ENCODE measurements at places on chromosomes 2 and 18.

DNA sequence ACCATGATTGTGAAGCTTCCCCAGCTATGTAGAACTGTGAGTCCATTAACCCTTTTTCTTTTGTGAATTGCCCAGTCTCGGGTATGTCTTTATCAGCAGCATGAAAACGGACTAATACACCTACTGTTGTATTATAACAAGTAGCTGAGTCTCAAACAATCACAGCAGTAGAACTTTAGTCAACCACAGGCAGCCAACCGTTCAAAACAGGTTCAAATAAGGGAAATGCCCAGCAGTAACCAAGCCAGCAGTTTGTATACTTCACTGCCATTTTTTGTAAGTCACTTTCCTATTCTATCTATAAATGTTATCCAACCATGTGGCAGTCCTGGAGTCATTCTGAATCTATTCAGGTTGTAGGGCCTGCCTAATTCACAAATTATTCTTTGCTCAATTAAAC lies 1560.6 kb upstream of the SLC39A10 start:
- H3K27ac ChIP-seq, result no peak overlapping the region
- DNase-seq, result no peak
- H3K27me3 ChIP-seq, result no peaks in the 10 kb centered on the region
- no peaks in the 10 kb centered on the region for H3K4me1 ChIP-seq
- no peak overlapping the region for H3K4me3 ChIP-seq

- H3K4me3 ChIP-seq, result no peak overlapping the region
- no peak overlapping the region for H3K27ac ChIP-seq
Measured at GRCh38 chr18:1039421-1039820, 134.8 kb downstream of the ADCYAP1 start.

GRCh38 chr18:80148326-80149199 lies 39.5 kb downstream of the ADNP2 start:
- H3K4me1 ChIP-seq, result peaks cover 20% of the 10 kb centered on the region
- no peak for DNase-seq
- peaks cover 9% of the 10 kb centered on the region for H3K36me3 ChIP-seq
- H3K27ac ChIP-seq, result peak overlapping the region; percentile 69
- no peaks in the 10 kb centered on the region for H3K27me3 ChIP-seq
- peak overlapping the region; percentile 90 for H3K4me3 ChIP-seq

DNA sequence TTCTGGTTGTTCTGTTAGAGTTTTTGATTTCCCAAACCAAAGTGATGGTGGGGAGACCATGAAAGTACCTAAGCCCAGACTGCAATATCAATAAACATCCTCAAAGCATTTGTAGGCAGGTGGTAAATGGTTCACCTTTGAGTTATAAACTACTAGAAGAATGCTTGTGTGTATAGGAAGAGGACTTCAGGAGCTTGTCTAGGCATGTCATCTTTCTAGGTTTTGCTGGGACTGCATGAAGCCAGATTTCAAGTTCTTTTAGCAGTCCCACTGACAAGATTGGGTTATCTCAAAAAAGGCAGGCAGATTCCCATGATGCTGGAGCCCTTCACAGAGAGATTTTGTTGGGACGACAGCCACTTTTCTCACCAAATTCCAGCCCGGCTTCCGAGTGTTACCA lies 135.3 kb downstream of the KCNE4 start:
- no peaks in the 10 kb centered on the region for H3K36me3 ChIP-seq
- H3K4me1 ChIP-seq, result no peaks in the 10 kb centered on the region
- H3K4me3 ChIP-seq, result no peak overlapping the region
- DNase-seq, result no peak
- H3K27ac ChIP-seq, result no peak overlapping the region

DNA sequence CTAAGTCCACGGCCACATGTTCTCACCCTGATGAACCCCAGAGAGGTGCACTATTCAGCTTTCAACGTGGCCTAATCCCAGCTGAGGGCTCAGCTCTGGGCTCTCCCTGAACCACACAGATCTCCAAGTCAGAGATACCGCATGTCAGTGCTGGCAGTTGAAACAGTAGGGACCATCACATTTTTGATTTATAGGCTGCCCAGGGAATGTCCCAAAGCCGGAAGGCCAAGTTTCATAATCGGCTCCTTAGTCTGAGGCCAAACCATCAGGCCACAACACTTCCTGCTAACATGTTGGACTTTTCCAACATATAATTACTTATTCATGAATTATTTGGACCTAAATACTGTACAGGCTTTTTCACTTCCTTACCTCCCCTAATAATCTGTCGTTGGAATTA lies 91.9 kb upstream of the KLHL29 start:
- H3K27ac ChIP-seq, result no peak overlapping the region
- peaks cover 22% of the 10 kb centered on the region for H3K27me3 ChIP-seq
- no peak for DNase-seq
- no peaks in the 10 kb centered on the region for H3K36me3 ChIP-seq
- no peak overlapping the region for H3K4me3 ChIP-seq
- H3K4me1 ChIP-seq, result no peaks in the 10 kb centered on the region

DNA sequence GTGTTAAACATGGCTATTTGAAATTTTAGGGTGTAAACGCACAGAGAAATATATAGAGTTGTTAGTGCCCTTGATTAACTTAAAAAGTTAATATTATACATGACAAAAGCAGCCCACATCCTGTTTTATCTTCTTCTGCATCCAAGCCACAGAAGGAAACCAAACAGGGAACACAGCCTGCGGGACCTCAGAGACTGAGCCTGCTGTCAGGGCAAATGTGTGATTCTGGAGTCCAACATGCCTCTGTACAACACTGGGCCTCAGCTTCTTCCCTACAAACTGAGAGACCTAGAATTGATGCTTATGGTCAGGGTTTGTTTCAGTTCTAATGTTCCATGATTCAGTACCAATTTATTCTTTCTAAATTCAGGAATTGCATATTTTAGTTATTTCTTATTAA lies 404.7 kb downstream of the FBXO15 start:
- no peaks in the 10 kb centered on the region for H3K27me3 ChIP-seq
- no peaks in the 10 kb centered on the region for H3K36me3 ChIP-seq
- H3K27ac ChIP-seq, result no peak overlapping the region
- DNase-seq, result no peak

DNA sequence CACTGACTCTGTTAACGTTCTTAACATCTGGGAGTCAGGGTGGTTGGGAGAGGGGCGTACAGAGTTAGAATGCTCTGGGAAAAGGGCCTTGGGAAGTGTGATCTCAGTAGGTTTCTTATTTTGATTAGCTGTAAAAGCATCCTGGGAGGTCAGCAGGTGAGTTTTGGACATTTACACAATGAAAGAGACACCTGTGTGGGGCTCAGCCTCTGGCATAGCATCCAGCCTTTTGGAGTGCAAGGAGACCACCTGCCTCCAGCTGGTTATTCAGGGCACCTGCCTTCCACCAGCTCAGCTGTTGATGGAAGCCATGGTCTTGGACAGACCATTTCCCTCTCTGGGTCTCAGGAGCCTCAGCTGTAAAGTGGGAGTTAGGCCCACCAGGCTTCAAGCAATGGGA lies 49.7 kb downstream of the ACAA2 start:
- no peaks in the 10 kb centered on the region for H3K27me3 ChIP-seq
- DNase-seq, result no peak
- H3K4me1 ChIP-seq, result no peaks in the 10 kb centered on the region
- H3K4me3 ChIP-seq, result no peak overlapping the region
- H3K27ac ChIP-seq, result no peak overlapping the region

DNA sequence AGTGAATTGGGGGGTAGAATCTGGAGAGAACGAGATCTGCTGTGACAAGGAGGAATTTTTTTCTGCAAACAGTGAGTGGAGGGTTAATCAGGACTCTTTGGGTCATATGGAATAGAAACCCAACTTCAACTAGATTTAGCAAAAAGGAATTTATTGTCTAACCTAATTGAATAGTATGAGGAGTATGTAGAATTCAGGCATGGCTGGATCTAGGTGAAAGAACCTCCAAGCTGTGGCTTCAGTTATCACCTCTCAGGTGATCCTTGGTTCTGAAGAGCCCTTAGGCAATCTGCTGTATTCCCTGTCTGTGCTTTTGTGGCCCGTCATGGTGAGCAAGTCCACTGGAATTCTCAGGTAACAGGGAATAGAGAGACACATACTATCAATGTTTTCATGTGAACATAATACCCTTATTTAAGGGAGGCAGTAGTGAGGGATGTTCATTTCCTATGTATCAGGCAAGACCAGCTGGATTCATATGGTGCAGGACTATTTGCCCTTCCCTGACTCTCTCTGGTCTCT lies 164.7 kb downstream of the ALPK2 start:
- no peak overlapping the region for H3K4me3 ChIP-seq
- H3K27me3 ChIP-seq, result no peaks in the 10 kb centered on the region
- H3K36me3 ChIP-seq, result no peaks in the 10 kb centered on the region

DNA sequence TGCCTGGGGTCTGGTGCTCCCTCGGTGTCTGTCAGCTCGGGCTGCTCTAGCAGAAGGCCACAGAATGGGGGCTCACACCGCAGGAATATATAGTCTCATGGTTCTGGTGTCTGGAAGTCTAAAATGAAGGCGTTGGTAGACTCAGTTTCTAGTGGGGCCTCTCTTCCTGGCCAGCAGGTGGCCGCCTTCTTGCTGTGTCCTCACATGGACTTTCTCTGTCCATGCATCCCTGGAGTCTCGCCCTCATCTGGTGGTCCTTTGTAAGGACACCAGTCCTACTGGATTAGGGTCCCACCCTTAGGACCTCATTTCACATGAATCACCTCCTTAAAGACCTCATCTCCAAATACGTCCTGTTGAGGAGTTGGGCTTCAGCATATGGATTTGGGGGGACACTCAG lies 65.7 kb downstream of the RRM2 start:
- no peaks in the 10 kb centered on the region for H3K36me3 ChIP-seq
- no peak overlapping the region for H3K27ac ChIP-seq
- peaks cover 2% of the 10 kb centered on the region for H3K4me1 ChIP-seq

GRCh38 chr18:11821208-11821607 lies 30.0 kb upstream of the CHMP1B start:
- H3K4me1 ChIP-seq, result no peaks in the 10 kb centered on the region
- no peak overlapping the region for H3K4me3 ChIP-seq
- no peaks in the 10 kb centered on the region for H3K27me3 ChIP-seq
- H3K36me3 ChIP-seq, result no peaks in the 10 kb centered on the region
- H3K27ac ChIP-seq, result no peak overlapping the region

- no peak overlapping the region for H3K4me3 ChIP-seq
- no peaks in the 10 kb centered on the region for H3K36me3 ChIP-seq
- peaks cover 7% of the 10 kb centered on the region for H3K27me3 ChIP-seq
- H3K27ac ChIP-seq, result no peak overlapping the region
Measured at GRCh38 chr2:26002632-26003310, 20.5 kb upstream of the KIF3C start.

DNA sequence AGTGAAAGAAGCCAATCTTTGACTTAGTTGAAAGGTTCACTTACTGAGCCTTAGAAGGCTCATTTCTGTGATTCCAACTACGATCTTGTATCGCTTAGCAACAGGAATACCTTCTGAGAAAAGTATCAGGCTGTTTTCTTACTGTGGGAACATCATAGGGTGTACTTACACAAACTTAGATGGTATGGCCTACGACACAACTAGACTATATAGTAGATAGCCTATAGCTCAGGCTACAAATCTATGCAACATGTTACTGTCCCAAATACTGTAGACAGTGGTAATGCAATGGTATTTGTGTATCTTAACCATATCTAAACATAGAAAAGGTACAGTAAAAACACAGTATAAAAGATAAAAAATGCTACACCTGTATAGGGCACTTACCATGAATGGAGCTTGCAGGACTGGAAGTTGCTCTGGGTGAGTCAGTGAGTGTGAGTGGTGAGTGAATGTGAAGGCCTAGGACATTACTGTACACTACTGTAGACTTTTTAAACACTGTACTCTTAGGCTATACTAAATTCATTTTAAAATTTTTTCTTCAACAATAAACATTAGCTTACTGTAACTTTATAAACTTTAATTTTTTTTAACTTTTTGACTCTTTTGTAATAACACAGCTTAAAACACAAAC lies 148.8 kb upstream of the STON1 start:
- no peak overlapping the region for H3K27ac ChIP-seq
- no peaks in the 10 kb centered on the region for H3K27me3 ChIP-seq
- peaks cover 5% of the 10 kb centered on the region for H3K4me1 ChIP-seq

DNA sequence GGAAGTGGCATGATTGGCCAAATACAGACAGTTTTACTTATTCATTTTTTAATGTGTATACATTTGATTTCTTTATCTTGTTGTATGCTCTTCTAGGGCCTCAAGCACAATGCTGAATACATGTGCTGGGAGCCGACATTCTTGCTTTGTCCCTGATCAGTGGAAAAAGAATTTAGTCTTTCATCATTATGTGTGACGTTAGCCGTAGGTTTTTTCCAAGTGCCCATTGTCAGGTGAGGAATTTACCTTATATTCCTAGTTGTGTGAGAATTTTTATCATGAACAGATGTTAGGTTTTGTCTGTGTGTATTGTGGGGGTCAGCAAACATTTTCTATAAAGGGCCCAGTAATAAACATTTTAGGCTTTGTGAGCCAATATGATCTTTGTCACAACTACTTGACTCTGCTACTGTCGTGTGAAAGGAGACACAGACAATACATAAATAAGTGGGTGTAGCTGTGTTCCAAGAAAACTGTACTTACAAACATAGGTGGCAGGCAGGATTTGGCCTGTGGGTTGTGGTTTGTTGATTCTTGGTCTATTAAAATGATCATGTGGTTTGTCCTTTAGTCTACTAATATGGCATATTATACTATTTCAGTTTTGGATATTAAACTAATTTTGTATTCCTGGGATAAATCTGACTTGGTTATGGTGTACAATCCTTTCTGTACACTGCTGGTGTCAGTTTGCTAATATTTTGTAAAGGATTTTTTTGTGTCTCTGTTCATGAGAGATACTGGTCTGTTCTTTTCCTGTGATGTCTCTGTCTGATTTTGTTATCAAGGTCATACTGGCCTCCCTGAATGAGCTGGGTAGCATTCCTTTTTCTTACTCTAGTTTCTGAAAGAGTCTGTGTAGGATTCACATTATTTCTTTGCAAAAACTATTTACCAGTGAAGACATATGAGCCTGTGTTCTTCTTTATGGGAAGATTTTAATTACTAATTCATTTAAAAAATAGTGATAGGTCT lies 132.2 kb upstream of the SMAD7 start:
- no peak for DNase-seq
- H3K27me3 ChIP-seq, result no peaks in the 10 kb centered on the region
- H3K27ac ChIP-seq, result no peak overlapping the region
- no peaks in the 10 kb centered on the region for H3K4me1 ChIP-seq
- H3K36me3 ChIP-seq, result peaks cover 33% of the 10 kb centered on the region
- no peak overlapping the region for H3K4me3 ChIP-seq

- H3K4me1 ChIP-seq, result peaks cover 30% of the 10 kb centered on the region
- no peak for DNase-seq
- no peak overlapping the region for H3K27ac ChIP-seq
- peaks cover 10% of the 10 kb centered on the region for H3K27me3 ChIP-seq
- H3K36me3 ChIP-seq, result no peaks in the 10 kb centered on the region
- no peak overlapping the region for H3K4me3 ChIP-seq
Measured at GRCh38 chr2:90207454-90208058, 1516.1 kb downstream of the RPIA start.

DNA sequence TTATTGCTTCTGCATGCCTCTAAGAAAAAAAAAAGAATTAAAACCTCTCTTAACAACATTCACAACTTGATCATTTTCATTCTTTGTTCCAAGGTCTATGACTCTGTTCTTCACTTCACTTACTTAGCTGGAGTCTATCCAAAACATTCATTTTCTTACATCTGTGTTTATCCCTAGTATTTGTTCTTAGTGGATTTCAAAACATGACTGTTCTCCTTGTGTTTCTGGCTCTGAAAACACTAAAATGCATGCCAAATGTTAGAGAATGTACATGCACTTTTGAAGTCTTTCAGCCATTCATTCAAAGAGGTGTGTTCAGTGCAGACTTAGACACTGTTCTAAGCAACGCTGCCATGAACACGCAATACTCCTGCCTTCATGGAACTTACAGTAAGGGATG lies 138.8 kb downstream of the CNTNAP5 start:
- DNase-seq, result no peak
- H3K27me3 ChIP-seq, result no peaks in the 10 kb centered on the region
- no peaks in the 10 kb centered on the region for H3K36me3 ChIP-seq
- no peak overlapping the region for H3K4me3 ChIP-seq
- H3K4me1 ChIP-seq, result no peaks in the 10 kb centered on the region

All from activated B cell treated with CpG ODN at 0.5 μM for 24 hours (primary cell).